CD4-positive, alpha-beta T cell treated with Interferon alpha-2 for 1 hour (primary cell): ENCODE measurements at places on chromosomes 1 and 21.

GRCh38 chr1:53380296-53380695, 52.4 kb upstream of the LRP8 start:
- no peak for DNase-seq

GRCh38 chr1:22851517-22851916, 121.1 kb downstream of the LACTBL1 start:
- no peak for DNase-seq

DNA sequence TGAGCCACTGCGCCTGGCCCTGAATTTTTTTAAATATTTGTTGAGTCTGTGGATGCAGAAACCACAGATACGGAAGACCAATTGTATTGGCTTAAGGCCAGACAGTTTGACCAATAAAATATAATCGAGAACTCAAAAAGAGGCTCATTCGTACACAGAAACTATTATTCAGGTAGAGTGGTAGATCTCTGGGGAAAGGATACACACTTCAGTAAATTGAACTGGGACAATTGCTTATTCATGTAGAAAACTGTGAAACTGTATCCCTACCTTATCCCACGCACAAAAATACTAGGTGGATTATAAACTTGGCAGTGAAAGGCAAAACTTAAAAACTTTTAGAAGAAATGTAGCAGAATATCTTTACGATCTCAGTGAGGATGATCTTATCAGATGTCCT, 25.0 kb upstream of the SHE start:
- no peak for DNase-seq

GRCh38 chr1:217681806-217682205, 50.7 kb downstream of the SPATA17 start:
- DNase-seq = no peak

DNA sequence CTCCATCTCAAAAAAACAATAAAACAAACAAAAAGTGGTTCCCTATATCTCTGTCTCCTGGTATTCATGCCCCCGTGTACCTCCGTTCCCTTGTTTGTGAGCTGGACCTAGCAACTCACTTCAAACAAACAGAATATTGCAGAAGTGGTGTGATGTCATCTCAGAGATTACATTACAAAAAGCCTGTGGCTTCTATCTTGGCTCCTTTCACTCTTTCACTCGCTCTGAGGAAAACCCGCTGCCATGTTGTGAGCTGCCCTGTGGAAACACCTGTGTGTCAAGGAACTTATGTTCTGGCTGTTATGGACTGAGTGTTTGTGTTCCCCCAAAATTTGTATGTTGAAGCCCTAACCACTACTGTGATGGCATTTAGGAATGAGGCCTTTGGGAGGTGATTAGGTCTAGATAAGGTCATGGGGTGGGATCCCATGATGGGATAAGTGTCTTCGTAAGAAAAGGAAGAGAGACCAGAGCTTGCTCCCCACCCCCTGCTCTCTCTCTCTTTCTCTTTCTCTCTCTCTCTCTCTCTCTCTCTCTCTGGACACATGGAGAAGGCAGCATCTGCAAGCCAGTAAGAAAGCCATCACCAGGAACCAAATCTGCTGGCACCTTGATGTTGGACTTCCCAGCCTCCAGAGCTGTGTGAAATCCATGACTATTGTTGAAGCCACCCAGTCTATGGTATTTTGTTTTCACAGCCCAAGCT, 7.4 kb upstream of the HYI start:
- DNase-seq = no peak

DNA sequence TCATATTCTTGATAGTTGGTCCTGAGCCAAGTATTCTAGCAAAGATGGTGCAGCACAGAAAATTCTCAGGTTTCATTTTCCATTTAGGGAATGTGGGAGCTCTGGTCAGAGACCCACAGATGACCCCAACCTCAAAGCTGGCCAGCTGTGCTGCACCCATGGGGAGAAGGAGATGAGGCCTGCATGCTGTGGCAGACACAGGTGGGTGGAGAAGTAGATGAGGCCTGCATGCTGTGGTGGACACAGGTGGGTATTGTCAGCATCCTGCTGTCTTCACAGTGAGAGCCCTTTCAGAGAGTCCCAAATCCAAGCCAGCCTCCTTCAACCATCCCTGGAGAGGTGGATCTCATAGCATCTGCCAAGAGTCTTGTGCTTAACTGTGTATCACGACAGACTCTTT, 77.7 kb downstream of the DSCAM start:
- DNase-seq = no peak

GRCh38 chr1:106747791-106748190, 308.7 kb upstream of the PRMT6 start:
- no peak for DNase-seq

GRCh38 chr1:67540733-67541125, 110.5 kb upstream of the SERBP1 start:
- DNase-seq = no peak
